ENCODE measurements at places on chromosomes 7 and 10. TPM values are rescaled to one million over a fixed set of nuclear protein-coding genes. Genes with fewer than 3 reads are reported as not detected.

Gene SPDYE8
- total RNA-seq = not detected

Gene HYCC1
- 19.5 TPM for total RNA-seq

Gene TMEM196
- not detected for total RNA-seq

Gene OR2A5
- not detected for total RNA-seq

DNA sequence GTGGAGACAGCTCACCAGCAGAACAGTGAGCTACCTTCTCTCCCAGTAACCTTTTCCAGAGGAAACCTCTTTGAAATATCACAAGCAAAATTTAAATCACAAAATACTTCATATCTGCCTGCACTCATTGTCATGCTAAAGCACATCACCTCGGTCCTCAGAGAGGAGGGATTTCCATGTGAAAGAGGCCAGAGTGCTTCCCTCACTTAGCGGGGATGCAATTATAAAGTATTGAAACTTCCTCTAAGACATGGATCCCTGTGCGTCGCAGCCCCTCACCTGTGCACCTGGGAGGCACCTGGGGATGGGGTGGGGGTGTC, 457.9 kb downstream of the DNAJB6 start:
- H3K4me3 ChIP-seq = no peak overlapping the region
- H3K27me3 ChIP-seq = no peaks in the 10 kb centered on the region
- no peaks in the 10 kb centered on the region for H3K4me1 ChIP-seq
- H3K36me3 ChIP-seq = no peaks in the 10 kb centered on the region

DNA sequence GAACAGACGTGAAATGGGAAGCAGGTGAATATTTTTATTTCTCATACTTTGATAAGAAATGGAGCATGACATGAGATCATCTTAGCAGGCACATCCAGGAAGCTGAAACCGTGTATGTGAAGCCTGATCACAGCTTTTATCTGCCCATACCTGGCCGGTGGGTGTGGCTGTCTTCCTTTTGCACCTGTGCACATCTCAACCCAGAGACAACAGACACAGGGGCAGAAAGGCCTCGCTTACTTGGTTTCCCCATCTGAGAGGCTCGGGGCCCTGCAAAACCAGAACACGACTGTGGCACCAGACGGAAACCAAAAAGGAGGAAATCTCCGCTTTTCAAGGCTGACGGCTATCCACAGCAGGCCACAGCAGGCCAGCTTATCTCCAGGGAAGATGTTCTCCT, 116.4 kb downstream of the TCERG1L start:
- no peaks in the 10 kb centered on the region for H3K4me1 ChIP-seq
- no peak overlapping the region for H3K27ac ChIP-seq
- no peaks in the 10 kb centered on the region for H3K36me3 ChIP-seq
- DNase-seq = no peak

GRCh38 chr7:38830826-38831225, 78.2 kb downstream of the VPS41 start:
- no peak for DNase-seq
- peaks cover 4% of the 10 kb centered on the region for H3K36me3 ChIP-seq
- no peaks in the 10 kb centered on the region for H3K27me3 ChIP-seq
- no peaks in the 10 kb centered on the region for H3K4me1 ChIP-seq
- no peak overlapping the region for H3K4me3 ChIP-seq
- H3K27ac ChIP-seq = no peak overlapping the region

GRCh38 chr10:130905386-130905785, 406.1 kb downstream of the TCERG1L start:
- DNase-seq = no peak
- H3K4me3 ChIP-seq = no peak overlapping the region
- no peaks in the 10 kb centered on the region for H3K27me3 ChIP-seq
- H3K4me1 ChIP-seq = no peaks in the 10 kb centered on the region

DNA sequence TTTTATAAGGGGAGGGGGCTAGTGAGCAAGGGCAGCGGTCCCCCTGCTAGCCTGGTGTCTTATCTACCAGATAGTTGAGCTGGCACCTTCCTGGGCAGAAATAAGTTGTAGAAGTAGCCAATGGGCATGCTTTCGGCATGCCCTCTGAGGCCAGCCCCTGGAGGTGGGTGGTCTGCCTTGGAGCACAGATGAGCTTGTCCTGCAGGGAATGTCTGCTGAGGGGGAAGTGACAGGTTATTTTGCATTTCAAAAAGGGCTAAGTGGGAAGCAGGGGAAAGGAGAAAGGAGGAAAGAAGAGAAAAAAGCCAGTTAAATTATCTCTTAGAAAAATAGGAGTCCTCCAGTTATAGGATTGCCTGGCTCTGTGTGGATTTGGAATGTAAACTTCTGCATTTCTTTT, 88.9 kb downstream of the GPR26 start:
- DNase-seq = no peak
- peaks cover 5% of the 10 kb centered on the region for H3K27me3 ChIP-seq
- H3K27ac ChIP-seq = no peak overlapping the region
- H3K4me1 ChIP-seq = no peaks in the 10 kb centered on the region
- H3K4me3 ChIP-seq = no peak overlapping the region
- no peaks in the 10 kb centered on the region for H3K36me3 ChIP-seq

DNA sequence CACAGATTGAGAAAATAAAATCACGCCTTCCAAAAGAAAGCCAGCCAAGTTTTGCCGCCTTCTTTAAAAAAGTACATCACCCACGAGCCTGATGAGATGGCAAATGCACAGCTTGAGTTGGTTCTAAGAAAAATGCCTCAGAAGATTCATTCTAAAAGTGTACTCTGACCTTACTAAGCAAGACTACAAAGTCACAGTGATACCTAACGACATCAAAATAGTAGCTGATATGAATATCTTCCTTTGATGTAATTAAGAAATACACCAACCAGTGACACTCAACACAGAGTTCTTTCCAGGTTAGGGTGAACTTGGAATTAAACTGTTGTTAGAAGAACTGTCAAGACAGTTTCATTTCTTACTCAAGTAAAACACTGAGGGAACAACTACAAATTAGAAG, 78.0 kb upstream of the AMPH start:
- H3K27me3 ChIP-seq = peaks cover 13% of the 10 kb centered on the region
- H3K4me3 ChIP-seq = no peak overlapping the region
- no peak overlapping the region for H3K27ac ChIP-seq
- H3K4me1 ChIP-seq = no peaks in the 10 kb centered on the region

DNA sequence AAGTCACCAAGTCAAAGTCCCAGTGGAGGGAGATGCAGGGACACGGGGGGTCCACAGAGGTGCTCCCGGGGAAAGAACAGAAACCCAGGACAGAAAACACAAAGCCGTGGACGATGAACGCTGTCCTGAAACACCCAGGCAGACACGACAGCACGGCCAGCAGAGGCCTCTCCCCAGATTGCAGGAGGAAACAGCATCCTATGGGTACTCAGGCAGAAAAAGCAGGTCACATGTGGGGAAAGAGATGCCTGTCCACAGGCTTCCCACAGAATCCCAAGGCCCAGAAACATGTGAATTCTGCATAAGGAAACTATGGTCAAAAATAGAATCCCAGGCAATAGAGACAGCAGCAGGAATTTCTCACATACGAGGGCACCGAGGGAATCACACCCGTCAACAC, 53.6 kb upstream of the ADGRA1 start:
- H3K27me3 ChIP-seq = peaks cover 4% of the 10 kb centered on the region
- H3K27ac ChIP-seq = no peak overlapping the region
- H3K36me3 ChIP-seq = no peaks in the 10 kb centered on the region

DNA sequence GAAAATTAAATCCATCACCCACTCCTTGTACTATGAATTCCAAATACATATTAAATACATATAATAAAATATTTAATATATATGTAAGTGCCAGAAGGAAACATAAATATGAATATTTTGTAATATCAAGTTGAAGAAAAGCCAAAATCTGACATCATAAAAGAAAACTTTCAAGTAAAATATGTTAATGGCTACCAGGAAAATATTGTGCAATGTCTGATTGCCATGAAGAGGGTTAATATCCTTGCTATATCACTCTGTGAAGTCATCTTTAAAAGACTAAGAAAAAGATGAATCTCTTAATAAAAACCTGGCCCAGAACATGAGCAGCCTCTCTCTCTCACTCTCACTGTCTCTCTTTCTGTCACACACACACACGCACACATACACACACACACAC, 130.2 kb downstream of the EGFR start:
- no peak overlapping the region for H3K4me3 ChIP-seq
- H3K4me1 ChIP-seq = no peaks in the 10 kb centered on the region
- H3K27ac ChIP-seq = no peak overlapping the region
- H3K27me3 ChIP-seq = peaks cover 16% of the 10 kb centered on the region
- H3K36me3 ChIP-seq = no peaks in the 10 kb centered on the region
- no peak for DNase-seq

- H3K36me3 ChIP-seq = no peaks in the 10 kb centered on the region
- H3K27me3 ChIP-seq = no peaks in the 10 kb centered on the region
- H3K4me3 ChIP-seq = no peak overlapping the region
- DNase-seq = no peak
- H3K27ac ChIP-seq = no peak overlapping the region
Measured at GRCh38 chr7:39727231-39728012, 104.0 kb downstream of the RALA start.

- no peak for DNase-seq
- H3K36me3 ChIP-seq = no peaks in the 10 kb centered on the region
- H3K27me3 ChIP-seq = peaks cover 5% of the 10 kb centered on the region
- H3K4me3 ChIP-seq = no peak overlapping the region
- H3K27ac ChIP-seq = no peak overlapping the region
- peaks cover 2% of the 10 kb centered on the region for H3K4me1 ChIP-seq
Measured at GRCh38 chr10:114000457-114001010, 43.1 kb upstream of the ADRB1 start.

DNA sequence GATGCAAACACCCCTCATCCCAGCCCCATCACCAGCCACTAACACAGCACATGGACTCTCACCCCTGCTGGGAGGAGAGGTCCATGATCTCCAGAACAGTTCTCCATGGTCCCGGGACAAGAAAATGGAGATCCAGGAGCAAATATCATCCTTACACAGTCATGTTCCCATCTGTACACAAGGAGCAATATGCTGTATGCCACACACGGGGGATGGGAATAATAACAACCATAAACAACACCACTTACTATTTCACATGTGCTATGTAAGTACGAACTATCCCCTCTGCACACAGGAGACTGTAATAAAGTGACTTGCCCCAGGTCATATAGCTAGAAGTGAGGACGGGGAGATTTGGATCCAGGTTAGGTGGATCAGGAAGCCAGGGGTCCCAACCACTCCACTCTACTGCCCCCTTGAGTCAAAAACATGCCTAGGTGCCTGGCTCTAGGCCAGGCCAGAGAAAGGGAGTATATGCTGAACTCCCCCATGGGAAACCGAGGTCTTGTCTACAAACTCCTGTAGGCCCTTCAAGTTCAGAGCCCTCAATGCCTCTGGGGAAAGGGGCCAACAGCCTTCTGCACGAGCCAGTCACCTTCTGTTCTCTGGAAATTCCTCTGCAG, 34.1 kb downstream of the LRRC20 start:
- peak; percentile 60 for DNase-seq
- H3K4me1 ChIP-seq = no peaks in the 10 kb centered on the region
- H3K4me3 ChIP-seq = no peak overlapping the region
- no peaks in the 10 kb centered on the region for H3K27me3 ChIP-seq
- H3K27ac ChIP-seq = no peak overlapping the region

DNA sequence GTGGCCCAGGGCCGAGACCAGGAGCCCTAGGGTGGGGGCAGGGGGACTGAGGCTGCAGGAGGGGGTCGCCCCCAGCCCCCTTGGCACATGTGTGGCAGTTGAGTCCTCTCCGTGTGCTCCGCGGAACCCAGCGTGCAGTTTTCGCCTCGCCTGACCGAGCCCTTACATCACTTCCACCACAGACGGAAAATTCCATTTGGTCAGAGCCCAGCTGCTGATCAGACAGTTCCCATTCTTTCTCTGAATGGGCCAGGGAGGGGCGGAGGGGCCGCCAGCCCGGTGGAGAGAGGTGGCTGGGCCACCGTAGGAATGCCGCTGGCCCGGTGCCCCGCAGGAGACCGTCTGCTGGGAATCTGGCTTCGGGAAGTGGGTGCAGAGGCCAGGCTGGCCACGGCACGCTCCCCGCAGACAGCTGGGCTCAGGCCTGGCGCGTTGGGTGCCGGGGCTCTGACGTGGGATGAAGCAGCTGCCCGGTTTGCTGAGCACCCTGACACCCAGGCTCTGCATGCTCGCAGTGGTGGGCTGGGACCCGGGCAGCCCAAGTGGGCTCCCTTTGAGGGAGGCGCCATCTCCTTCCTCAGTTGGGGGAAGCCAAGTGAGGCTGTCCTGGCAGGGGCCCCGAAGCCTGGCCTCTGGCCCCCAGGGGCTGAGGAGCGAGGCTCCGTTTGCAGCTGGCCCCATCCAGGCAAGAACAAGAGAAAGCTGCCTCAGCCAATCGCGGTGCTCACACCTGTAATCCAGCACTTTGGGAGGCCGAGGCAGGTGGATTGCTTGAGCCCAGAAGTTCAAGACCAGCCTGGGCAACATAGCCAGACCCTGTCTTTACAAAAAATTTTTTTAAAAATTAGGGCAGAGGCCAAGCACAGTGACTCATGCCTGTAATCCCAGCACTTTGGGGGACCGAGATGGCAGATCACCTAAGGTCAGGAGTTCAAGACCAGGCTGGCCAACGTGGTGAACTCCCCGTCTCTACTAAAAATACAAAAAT, 9.9 kb downstream of the TTYH3 start:
- H3K36me3 ChIP-seq = no peaks in the 10 kb centered on the region
- peaks cover 13% of the 10 kb centered on the region for H3K4me1 ChIP-seq

DNA sequence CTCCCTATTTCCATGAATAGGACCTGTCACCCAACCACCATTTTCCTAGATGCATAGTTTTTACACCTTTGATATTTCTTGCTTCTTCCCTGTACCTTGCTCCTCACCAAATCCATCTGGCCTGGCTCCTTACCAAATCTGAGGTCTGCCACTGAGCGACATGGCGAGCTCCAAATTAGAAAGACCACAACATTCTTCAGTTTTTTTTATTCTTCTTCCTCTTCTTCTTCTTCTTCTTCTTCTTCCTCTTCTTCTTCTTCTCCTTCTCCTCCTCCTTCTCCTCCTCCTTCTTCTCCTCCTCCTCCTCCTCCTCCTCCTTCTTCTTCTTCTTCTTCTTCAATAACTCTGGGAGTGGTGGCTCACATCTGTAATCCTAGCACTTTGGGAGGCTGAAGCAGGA, 7.1 kb downstream of the CPED1 start:
- H3K27me3 ChIP-seq = no peaks in the 10 kb centered on the region
- no peak overlapping the region for H3K27ac ChIP-seq
- H3K36me3 ChIP-seq = no peaks in the 10 kb centered on the region
- no peak for DNase-seq
- peaks cover 24% of the 10 kb centered on the region for H3K4me1 ChIP-seq

GRCh38 chr10:52308251-52309031, 5.6 kb upstream of the DKK1 start:
- H3K36me3 ChIP-seq = no peaks in the 10 kb centered on the region
- H3K27ac ChIP-seq = no peak overlapping the region
- H3K4me1 ChIP-seq = peaks cover 8% of the 10 kb centered on the region
- peak; percentile 14 for DNase-seq
